Karpas-422 (cell line): ENCODE measurements at places on chromosomes 7 and 10. TPM values are rescaled to one million over a fixed set of nuclear protein-coding genes. Genes with fewer than 3 reads are reported as not detected.
A peak's percentile ranks its signal among the peaks of the same experiment; 100 is the strongest.

DNA sequence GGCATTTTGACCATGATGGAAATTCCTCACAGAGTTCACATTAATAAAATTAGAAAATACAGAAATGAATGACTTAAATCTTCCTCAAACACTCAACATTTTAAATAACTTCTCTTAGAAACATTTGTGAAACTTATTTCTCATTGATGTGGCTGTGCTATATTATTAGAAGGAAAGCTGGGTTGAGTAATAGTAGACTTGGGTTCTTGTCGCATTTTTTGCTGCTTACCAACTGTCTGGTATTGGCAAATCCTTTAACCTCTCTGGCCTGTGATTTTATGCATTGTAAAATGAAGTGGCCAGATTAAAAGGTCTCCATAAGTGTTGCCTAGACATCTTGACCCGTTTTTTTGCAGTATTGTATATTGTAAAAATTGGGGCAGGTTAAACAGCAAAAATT lies 66.5 kb downstream of the VPS50 start:
- DNase-seq: no peak
- no peaks in the 10 kb centered on the region for H3K36me3 ChIP-seq
- no peak overlapping the region for H3K27ac ChIP-seq
- H3K27me3 ChIP-seq: no peaks in the 10 kb centered on the region
- peaks cover 4% of the 10 kb centered on the region; the same call in 1 of the 2 replicates for H3K4me1 ChIP-seq
- no peak overlapping the region for H3K4me3 ChIP-seq

DNA sequence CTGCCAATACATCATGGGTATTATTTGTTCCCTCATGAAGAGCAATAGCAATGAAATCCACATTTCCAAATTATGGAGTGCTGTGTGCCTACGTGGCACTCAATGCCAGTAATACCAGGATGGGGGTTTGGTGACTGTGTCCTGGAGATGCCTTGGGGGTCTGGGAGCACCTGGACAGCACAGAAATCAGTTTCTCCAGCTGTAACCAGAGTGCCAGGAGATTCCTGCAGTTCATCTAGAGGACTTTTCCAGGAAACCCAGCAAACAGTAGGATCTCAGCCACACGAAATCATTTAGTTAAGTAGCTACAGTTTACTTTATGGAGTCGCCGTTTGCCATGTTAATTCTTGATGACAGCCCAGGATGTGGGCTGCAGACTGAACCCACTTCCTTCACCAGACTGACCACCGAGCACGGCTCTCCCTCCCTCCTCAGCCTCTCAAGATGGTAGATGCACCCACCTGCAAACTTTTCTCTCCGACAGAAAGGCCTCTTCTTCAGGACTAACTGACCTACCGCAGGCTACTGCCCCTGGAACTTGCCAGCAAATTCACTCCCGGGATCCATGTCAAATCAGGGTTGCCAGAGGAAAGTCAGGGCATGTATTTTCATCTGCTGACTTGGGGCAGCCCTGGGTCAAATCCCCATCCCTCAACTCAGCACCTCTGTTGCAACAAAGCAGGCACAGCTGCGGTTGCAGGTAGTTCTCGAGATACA lies 30.3 kb downstream of the MKI67 start:
- DNase-seq: no peak
- no peaks in the 10 kb centered on the region for H3K27me3 ChIP-seq
- H3K36me3 ChIP-seq: peaks cover 24% of the 10 kb centered on the region; the same call in 1 of the 2 replicates
- H3K4me3 ChIP-seq: no peak overlapping the region

DNA sequence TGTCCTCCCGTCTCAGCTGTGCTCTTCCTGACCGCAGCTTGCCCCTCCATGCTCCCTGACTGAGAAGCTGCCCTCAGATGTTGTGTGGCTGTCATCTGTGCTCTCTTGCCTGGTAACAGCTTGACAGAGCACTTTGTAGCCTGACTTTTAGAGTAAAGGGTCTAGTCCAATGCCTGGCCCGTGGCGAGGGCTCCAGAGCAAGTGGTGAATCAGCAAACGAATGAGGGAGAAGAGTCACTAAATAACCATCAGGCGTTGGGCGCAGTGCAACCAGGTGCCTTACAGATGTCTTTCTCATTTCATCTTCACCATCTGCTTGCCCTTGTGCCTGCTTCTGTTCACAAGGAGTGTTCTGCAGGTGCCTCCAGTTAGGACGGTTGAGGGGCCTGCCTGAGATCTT lies 45.6 kb downstream of the MKI67 start:
- no peak overlapping the region for H3K27ac ChIP-seq
- DNase-seq: no peak
- no peaks in the 10 kb centered on the region for H3K4me1 ChIP-seq
- H3K36me3 ChIP-seq: no peaks in the 10 kb centered on the region; the same call in 1 of the 2 replicates

GRCh38 chr7:17832820-17833355 lies 107.4 kb downstream of the SNX13 start:
- no peak overlapping the region for H3K4me3 ChIP-seq
- DNase-seq: no peak
- H3K27ac ChIP-seq: no peak overlapping the region
- H3K27me3 ChIP-seq: no peaks in the 10 kb centered on the region
- peaks cover 31% of the 10 kb centered on the region; the same call in 1 of the 2 replicates for H3K36me3 ChIP-seq

DNA sequence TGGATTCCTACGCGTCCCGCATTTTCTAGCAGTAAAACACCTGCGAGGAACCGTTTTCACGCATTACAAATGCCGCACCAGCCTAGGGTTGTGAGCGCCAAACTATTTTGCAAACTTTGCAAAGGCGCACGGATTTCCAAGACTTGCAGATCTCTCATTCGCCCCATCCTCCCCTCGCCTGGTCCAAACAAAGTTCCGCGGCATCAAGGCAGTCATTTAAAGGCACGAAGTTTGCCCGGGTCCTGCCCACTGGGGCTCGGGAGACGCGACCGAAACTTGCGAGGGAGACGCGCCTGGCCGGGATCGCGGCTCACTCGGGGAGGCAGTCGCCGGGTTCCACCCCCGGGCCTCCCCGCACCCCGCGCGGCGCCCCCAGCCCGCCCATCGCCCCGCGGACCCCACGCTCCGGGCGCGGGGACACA lies 613 bp downstream of the USP6NL start:
- DNase-seq: peak; percentile 84
- no peaks in the 10 kb centered on the region for H3K36me3 ChIP-seq
- H3K4me3 ChIP-seq: peak overlapping the region; percentile 84

GRCh38 chr7:135538376-135538775 lies 19.3 kb upstream of the NUP205 start:
- no peak for DNase-seq
- peaks cover 2% of the 10 kb centered on the region; the same call in 1 of the 2 replicates for H3K4me1 ChIP-seq
- no peaks in the 10 kb centered on the region for H3K27me3 ChIP-seq
- H3K4me3 ChIP-seq: no peak overlapping the region
- H3K27ac ChIP-seq: no peak overlapping the region

DNA sequence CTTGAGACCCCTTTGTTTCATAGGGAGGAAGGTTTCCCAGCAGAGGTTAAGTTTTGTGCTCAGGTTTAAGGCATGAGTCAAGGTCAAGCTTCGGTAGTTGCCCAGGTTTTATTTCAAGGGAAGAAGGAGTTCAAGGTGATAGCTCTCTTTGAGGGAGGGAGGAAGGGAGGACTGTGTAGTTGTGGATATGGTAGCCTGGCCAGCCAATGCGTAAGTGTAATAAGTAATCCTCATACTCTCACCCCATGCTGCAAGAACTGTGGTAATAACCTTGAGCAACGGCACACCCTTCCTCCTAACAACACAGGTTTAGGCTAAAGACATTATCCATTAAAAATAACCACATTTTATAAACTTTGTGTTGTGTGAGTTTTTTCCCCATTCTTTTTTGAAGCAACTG lies 478.9 kb downstream of the KCNMA1 start:
- no peak overlapping the region for H3K27ac ChIP-seq
- H3K4me1 ChIP-seq: no peaks in the 10 kb centered on the region
- DNase-seq: no peak
- no peaks in the 10 kb centered on the region for H3K27me3 ChIP-seq

GRCh38 chr7:141074162-141074991 lies 513 bp downstream of the TMEM178B start:
- H3K36me3 ChIP-seq: no peaks in the 10 kb centered on the region
- H3K4me1 ChIP-seq: no peaks in the 10 kb centered on the region
- DNase-seq: no peak
- no peaks in the 10 kb centered on the region for H3K27me3 ChIP-seq
- peak overlapping the region; percentile 36; the same call in 1 of the 2 replicates for H3K4me3 ChIP-seq
- no peak overlapping the region for H3K27ac ChIP-seq

DNA sequence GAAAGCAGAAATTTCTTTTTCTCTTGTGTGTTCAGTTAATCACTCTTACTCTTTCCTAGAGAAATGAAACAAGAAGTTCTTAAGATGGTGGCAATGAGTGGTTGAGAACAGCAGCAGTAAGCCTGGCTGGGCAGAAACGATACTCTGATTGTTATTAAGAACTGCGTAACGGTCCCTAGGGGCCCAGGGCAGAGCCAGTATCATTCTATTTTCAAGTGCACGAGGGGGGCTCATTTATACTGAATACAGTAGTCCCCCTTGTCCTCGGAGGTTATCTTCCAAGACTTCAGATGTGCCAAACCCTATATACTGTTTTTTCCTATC lies 64.9 kb downstream of the EEPD1 start:
- H3K36me3 ChIP-seq: 0 out of 2 replicates have a peak, but pooled peaks cover 5% of the 10 kb centered on the region
- DNase-seq: peak; percentile 77
- peak overlapping the region; percentile 7; the same call in 1 of the 2 replicates for H3K4me3 ChIP-seq
- H3K27me3 ChIP-seq: no peaks in the 10 kb centered on the region
- peak overlapping the region; percentile 75 for H3K27ac ChIP-seq

GRCh38 chr7:126398285-126398684 lies 854.5 kb downstream of the GRM8 start:
- H3K4me3 ChIP-seq: no peak overlapping the region
- no peaks in the 10 kb centered on the region for H3K27me3 ChIP-seq
- DNase-seq: no peak
- no peaks in the 10 kb centered on the region for H3K36me3 ChIP-seq
- H3K4me1 ChIP-seq: no peaks in the 10 kb centered on the region

- H3K27me3 ChIP-seq: no peaks in the 10 kb centered on the region
- H3K36me3 ChIP-seq: no peaks in the 10 kb centered on the region
- 0 out of 2 replicates have a peak overlapping the region, but pooled peaks have one; percentile 17 for H3K27ac ChIP-seq
- H3K4me3 ChIP-seq: no peak overlapping the region
- H3K4me1 ChIP-seq: peaks cover 46% of the 10 kb centered on the region
These were observed 23.1 kb downstream of the WASL start for GRCh38 chr7:123725586-123726171.

- H3K4me3 ChIP-seq: no peak overlapping the region
- no peak overlapping the region for H3K27ac ChIP-seq
- H3K27me3 ChIP-seq: no peaks in the 10 kb centered on the region
- no peaks in the 10 kb centered on the region for H3K4me1 ChIP-seq
These were observed 1.4 kb upstream of the VSTM4 start for GRCh38 chr10:49116509-49117375.

DNA sequence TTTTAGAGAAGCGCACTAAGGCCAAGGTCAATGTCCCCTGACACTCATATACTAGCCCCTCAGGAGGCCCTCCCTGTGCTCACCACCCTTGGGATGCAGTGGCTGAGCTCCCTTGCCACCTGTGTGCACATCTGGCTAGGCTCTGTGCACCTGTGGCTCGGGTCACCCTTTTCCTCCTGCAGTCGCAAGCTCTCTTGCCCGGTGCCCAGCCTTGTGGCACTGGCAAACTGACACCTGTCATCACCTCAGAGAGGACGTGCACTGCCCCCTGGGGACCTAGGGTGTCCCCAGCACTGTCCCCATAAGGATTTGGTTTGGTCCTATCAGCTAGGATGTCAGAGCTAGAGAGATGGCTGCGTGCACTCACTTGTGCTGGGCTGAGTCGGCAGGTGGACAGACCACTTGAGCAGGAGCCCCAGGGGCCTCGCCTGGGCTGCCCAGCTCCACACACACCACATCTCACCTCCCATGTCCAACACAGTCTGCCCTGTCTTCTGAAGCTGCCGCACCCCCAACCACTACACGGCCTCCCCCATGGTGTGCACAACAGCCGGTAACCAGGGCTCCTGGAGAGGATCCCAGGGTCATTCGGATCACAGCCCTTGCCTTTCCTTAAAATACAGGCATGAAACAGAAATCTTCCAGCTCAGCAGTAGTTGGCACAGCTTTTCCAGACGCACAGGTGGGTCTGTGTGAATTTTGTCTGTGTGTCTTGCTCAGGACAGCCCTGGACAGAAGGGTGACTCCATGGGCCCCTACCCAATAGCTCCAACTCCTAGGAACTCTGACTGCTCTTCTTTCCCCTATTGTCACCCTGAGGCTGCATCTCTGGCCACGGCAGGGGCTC lies 111.0 kb downstream of the GRID1 start:
- H3K4me1 ChIP-seq: peaks cover 5% of the 10 kb centered on the region; the same call in 1 of the 2 replicates
- no peak for DNase-seq
- no peaks in the 10 kb centered on the region for H3K36me3 ChIP-seq

DNA sequence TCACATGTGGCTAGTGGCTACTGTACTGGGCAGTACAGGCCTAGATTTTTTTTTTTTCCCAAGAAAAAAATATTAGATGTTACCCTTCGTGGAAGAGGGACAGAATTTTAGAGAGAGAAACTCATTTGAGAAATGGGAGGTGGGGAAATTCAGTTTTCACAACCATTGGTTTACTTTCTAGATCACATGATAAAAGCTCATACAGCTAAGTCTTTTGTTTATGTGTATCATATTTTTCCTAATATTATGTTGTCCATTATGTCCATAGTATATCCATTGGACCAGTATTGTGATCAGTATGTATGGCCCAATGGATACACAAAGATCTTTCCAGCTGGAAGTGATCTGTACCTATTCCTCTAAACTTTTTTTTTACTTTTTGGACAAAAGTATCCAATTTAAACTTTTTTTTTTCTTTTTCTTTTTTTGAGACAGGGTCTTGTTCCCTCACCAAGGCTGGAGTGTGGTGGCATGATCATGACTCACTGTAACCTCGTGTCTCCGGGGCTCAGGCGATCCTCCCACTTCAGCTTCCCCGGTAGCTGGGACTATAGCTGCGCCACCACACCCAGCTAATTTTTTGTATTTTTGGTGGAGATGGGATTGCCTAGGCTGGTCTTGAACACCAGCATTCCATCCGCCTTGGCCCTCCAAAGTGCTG lies 4.1 kb downstream of the CALU start:
- peaks cover 27% of the 10 kb centered on the region for H3K4me1 ChIP-seq
- peaks cover 15% of the 10 kb centered on the region; the same call in 1 of the 2 replicates for H3K36me3 ChIP-seq
- H3K27me3 ChIP-seq: no peaks in the 10 kb centered on the region

DNA sequence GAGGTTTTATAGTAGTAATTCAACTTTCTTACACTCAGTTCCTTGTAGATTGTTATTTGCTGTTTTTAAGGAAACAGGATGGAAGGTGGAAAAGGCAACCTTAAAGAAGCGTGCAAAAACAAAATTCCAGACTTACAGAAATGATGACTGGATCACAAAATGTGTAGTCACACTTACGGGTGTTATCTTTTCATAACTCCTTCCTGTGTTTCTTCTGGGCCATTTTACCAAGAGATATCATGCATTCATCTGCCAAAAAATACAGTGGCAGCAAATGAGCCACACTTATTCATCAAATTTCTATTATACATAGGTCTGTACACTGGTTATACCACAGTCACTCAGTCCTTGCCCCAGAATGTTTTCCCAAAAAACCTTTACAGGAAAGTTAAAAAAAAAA lies 94.3 kb upstream of the IL6 start:
- no peak for DNase-seq
- H3K36me3 ChIP-seq: no peaks in the 10 kb centered on the region
- H3K4me1 ChIP-seq: no peaks in the 10 kb centered on the region
- H3K27me3 ChIP-seq: no peaks in the 10 kb centered on the region
- no peak overlapping the region for H3K4me3 ChIP-seq

GRCh38 chr7:7548407-7548806 lies 12.7 kb upstream of the COL28A1 start:
- H3K27ac ChIP-seq: no peak overlapping the region
- no peaks in the 10 kb centered on the region for H3K36me3 ChIP-seq
- H3K4me3 ChIP-seq: no peak overlapping the region
- no peaks in the 10 kb centered on the region for H3K4me1 ChIP-seq

Gene MPP7
- total RNA-seq: 0.47 and 0.56 TPM in 2 replicates

Gene MSMB
- total RNA-seq: not detected in 2 replicates

Gene HOXA6
- 3.4 and 8.4 TPM in 2 replicates for total RNA-seq

Gene HKDC1
- total RNA-seq: not detected in 2 replicates

Gene GRID1
- 0.07 and 0.18 TPM in 2 replicates for total RNA-seq

Gene TSPAN33
- total RNA-seq: 11.1 and 21.8 TPM in 2 replicates

Gene EIF4EBP2
- 35.3 and 78.0 TPM in 2 replicates for total RNA-seq

Gene PPP1R17
- total RNA-seq: 0.22 and 7.9 TPM in 2 replicates

Gene GPR146
- total RNA-seq: 5.5 and 9.2 TPM in 2 replicates

Gene THNSL1
- not detected in 2 replicates for total RNA-seq

Gene TMEM176A
- total RNA-seq: not detected in 2 replicates
